Psoas muscle (tissue), 8 donors: ENCODE measurements at places on chromosomes 3 and 15.

DNA sequence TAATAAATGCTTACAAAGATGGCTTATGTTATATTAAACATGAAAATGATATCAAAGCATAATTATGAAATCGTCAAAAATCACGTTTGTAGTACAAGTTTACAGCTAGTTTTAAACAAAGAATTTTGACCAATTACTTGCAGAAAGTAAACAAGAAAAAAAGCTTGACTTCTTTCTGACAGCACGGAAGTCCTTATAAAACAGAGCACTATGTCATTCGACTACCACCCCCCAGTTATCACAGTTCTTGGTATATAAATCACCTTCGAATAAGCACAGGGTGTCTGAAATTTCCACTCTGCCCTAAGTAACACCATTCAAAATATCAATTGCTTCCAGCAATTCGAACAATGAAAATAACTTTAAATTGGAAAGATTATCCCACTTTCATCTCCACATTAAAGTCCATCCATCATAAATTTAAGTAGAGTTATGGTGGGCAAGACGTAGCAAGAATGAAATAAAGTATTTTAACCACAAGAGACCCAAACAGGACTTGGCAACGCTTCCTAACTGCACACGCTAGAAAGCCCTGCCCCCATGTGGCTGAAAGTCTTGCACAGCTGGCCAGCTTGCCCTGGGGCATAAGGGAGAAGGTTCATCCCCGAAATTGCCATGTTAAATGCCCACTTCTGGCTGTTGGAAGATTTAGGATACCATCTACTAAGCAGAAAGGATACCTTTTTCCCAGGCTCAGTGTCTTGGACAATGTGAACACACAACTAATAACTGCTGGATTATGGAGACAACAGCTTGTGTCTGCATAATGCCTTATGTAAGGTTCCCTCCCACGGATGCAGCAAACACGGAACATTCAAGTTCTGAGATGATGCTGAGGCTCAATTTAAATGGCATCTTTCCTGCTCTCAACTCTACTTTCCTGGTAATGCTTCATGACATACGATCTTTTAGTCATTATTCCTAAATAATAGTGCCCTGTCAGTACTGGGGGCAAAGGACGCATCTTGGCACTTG lies 116.4 kb upstream of the TJP1 start:
- DNase-seq, result no peak

DNA sequence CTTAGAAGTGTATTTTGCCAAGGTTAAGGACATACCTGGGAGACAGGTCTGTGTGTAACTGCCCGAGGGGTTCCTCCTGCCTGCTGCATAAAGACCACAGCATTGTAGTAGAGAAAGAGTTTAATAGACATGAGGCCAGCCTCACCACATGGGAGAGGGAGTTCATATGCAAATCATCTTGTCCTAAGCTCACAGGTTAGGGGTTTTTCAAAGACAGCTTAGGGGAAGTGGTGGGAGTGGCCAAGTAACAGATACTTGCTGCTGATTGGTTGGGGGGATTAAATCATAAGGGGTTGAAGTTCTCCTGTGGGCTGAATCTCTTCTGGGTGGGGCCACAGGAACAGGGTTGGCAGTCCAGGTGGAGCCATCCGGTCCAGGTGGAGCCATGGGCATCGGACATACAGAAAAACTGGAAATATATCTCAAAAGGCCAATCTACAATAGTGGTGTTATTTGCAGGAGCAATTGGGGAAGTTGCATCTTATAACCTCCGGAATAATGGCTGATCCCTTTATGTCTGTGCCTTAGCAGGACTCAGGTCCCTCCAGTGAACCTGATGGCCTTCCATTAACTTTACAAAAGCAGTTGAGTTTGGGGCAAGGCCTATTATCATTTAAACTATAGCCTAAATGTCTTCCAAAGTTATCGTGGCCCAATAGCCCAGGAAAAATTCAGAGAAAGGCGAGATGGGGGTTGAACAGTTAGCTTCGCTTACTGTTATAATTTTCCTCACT lies 86.0 kb upstream of the MFGE8 start:
- DNase-seq, result no peak

DNA sequence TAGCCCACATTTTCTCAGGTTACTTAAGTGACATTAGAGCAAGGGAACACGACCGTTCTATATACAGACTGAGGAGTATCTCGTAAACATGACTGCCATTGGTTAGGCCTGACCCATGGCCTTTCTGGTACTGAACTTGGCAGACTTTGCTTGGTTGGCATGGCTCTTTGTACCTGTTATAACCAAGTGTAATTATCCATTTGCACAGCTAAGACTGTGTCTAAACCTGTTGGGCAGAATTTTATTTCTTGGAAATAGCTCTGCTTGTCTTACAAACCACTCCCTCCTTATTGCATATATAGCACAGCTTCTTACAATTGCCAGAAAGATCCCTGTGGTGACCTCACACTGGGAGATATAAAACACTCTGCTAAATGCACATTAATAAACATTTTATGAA lies 106.9 kb downstream of the P2RY1 start:
- no peak for DNase-seq

DNA sequence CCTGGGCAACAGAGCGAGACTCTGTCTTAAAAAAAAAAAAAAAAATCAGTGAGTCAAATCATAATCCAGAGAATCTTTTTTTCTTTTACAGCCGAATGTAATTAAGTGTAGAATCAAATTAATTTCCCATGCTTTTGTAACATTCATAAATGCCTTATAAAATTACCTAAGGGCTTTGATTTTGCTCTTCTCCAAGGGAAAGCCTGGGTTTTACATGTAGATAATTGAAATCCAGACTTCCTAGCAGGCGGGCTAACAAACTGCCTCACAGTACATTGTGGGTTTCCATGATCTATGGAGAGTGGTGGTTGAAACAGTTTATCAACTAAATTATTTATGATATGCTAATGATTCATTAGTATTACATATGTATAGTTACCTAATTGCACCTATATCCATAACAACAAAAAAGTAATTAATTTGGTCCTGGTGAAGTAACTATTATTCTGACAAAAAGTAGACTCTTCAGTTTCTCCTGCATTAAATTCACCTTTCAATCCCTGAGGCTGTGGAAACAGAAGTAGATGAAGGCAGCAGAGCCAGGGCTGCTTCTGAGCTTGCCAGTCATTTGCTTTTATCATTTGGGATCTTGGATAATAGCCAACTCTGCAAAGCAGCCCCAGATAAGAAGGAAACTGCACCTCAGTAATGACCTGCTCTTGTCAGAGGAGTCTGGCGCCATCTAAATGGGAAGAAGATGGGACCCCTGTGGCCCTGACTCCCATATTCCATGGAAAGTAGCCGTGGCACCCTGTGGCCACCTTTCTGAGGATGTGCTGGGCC lies 9.5 kb downstream of the CCR9 start:
- DNase-seq, result no peak

DNA sequence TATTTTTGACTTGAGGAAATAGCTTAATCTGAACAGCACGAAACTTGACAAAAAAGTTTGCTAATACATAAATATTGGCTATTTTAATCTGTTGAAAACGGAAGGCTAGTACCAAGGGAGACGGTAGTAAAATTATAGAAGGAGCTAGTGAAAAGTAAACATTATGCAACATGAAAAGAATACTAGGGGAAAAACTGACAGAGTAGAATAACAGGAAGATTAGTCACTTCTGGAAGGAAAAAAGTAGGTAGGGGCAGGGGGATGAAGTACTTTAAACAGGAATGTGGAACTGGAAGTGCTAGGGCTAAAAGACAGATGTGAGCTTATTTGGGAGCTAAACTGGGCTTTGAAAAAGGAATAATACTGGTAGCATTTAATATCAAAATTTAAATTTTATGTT lies 60.1 kb downstream of the MBNL1 start:
- DNase-seq, result no peak
